ENCODE measurements at places on chromosomes 6 and 20.

DNA sequence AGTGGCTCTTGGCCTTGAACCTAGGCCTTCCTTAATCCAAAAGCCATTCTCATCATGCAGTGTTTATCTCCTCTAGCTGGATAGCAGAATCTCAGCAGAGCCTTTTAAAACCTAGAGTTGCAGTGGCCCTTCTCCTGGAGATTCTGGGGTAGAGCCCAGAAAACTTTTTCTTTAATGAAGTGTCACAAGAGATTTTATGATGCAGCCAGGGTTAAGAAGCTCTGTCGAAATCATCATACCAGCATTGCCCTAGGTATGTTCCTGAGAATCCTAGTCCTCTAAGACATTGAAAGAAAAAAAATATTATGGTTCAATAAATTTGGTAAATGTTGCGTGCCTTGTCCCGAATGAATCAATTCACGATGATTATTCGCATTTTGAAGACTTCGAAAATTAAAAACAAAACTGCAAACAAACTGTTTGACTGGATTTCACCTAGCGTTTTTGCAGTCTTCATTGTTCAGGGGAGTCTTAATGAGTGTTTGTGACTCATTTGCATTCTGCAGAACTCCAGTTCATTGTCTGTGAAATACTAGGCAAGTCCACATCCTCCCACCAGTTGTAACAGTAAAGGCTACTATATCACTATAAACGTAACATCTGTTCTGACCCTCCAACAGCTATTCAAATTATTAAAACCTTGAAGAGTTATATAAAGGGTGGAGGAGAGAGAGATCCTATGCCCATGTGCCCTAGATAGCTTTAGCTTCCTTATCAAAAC, 198.6 kb downstream of the UST start:
- DNase-seq, result no peak

GRCh38 chr6:5507131-5507681, 245.9 kb downstream of the FARS2 start:
- DNase-seq, result no peak

GRCh38 chr6:144193181-144193580, 42.9 kb downstream of the STX11 start:
- no peak for DNase-seq

- no peak for DNase-seq
Measured at GRCh38 chr20:25017257-25017803, 24.8 kb upstream of the APMAP start.

- DNase-seq, result peak; percentile 61
Measured at GRCh38 chr20:58481481-58482021, 33.6 kb downstream of the APCDD1L start.

DNA sequence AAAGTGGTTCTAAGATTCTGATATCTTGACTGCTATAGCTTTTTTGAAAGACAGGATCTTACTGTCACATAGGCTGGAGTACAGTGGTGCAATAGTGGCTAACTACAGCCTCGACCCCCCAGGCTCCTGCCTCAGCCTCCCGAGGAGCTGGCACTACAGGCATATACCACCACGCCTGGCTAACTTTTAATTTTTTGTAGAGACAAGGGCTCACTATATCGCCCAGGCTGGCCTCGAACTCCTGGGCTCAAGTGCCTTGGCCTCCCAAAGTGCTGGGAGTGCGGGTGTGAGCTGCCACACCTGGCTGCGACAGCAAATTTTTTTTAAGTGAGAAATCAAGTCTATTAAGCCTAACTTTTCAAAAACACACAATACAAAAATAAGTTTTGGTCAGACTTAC, 106.6 kb downstream of the NOL4L start:
- no peak for DNase-seq

DNA sequence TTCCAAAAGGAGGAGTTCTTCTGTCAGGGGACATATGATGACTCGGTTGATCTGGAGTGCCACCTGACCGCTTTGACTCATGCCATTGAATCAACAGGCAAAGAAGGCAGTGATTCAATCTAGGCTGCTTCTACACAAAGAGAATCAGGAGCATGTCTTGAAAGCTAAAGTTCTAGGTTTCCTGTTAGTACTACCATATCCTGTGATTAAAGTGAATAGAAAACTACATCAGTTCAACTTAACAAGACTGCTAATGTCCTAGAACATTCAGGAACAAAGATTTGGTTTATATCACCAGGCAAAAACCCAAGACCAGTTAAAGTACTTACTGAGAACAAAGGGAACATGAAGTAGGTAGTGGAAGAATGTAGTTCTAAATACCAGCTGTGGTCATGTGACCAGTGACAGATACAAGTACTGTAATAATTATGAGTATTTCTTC, 216.8 kb upstream of the SGK1 start:
- peak; percentile 42 for DNase-seq

- no peak for DNase-seq
Measured at GRCh38 chr20:11496380-11496779, 421.3 kb upstream of the BTBD3 start.

DNA sequence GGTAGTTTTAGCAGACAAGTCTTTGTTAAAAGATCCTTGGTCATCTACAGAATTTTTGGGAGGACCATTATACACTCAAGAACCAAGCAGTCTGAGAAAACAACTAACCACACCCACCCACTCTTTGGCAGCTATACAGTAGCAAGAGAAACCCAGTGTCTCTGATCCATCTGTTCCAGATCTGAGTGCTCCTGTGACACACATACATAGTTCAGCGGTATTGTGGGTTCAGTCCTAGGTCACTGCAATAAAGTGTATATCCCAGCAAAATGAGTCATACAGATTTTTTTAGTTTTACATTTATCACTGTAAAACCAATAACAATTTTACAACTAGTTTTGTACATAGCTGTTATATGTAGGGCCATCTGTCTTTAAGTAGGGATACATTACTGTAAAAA, 47.4 kb upstream of the PAK5 start:
- no peak for DNase-seq

All from activated CD4-positive, alpha-beta memory T cell treated with anti-CD3 and anti-CD28 coated beads for 36 hours (primary cell).